ENCODE measurements at places on chromosomes 7 and 10.

- no peak for DNase-seq
Measured at GRCh38 chr7:70726294-70726693, 405.6 kb upstream of the GALNT17 start.

DNA sequence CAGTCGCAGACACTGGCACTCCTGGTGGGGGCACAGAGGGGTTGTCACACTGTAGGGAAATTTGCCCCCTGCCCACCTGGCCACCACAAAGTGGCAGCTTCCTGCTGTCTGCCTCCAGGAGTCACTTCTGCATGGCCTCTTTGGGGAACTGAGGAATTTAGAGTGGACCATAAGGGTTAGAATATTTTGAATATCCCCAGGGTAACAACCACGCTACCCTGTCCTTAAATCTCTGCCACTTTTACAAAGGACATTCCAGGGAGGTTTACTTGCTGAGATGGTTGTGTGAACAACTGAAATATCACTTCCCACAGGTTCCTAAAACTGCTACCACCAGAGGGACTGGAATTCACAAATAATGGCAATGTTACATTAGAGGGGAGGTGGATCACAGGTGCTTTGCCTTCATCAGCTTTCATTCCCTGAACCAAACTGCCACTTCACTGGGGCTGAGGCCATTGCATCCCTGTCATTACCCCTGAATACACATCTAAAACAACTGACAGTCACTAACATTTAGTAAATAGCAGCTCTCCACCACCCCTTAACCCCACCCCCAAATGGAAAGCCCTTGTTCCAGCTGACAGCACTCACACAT lies 88.1 kb upstream of the IFRD1 start:
- DNase-seq = peak; percentile 72

- no peak for DNase-seq
Measured at GRCh38 chr7:151837285-151838042, 39.5 kb downstream of the PRKAG2 start.

GRCh38 chr7:133645884-133646391 lies 393.1 kb downstream of the EXOC4 start:
- DNase-seq = no peak

DNA sequence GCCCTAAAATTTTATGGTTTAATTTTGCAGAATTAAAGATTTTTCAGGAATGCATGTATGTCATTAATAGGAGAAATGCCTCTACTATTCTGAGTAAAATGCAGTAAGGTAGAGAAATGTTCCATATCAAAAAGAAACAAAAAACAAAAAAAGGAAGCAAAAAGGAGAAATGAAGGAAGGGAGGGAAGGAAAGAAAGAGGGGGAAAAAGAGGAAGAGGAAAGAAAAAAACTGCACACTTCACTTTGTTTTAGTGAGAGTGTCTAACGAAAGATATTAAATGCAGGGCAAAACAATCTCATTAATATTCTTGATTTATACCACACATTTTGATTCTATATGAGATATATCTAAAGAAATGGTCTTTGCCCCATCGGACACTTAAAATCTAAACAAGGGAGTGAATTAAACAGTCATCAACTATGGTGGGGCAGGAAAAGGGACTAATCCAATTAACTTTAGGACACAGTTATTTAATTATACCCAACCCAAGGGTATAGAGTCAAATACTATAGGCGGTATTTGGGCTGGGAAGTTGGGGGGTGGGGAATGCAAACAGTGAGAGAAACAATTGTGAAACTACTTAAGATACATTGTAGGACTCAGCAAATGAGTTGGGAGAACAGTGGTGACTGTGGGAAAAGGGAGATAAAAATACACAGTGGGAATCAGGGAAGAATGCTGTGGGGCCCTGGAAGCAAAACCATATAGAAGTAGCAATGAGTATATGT lies 27.0 kb downstream of the IMMP2L start:
- DNase-seq = no peak

- no peak for DNase-seq
Measured at GRCh38 chr10:1274111-1274661, 218.0 kb downstream of the WDR37 start.

DNA sequence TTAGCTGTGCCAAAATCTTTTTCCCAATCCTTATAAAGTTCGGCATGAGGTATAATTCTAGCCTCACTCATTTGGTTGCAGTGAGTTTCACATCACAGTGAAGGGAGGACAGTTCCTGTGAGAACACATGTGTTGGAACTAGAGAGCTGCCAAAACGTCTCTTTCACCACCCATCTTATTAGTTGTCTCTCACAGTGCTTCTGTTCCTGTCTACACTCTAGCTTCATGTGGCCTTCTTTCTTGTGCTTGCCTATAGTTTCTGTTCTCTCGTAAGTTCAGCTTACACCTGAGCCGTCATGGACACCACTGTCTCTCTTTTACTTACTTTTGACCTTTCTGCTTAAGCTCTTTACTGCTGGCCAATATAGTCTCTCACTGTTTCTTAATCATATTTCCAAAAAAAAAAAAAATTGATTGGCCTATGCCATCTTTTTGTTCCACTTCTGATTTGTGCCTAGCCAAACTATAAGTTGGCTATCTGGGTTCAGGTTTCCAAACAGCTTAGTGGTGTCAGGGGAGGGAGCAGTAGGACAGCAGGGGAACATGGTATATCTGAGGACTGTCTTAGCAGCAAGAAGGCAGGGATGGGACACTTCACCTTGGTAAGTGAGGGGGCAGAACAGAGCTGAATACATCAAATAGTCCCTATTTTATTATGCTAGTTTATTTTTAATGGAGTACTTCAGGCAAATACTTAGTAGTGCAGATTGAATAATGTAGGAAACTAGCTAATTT lies 38.0 kb downstream of the ZNRF2 start:
- no peak for DNase-seq

DNA sequence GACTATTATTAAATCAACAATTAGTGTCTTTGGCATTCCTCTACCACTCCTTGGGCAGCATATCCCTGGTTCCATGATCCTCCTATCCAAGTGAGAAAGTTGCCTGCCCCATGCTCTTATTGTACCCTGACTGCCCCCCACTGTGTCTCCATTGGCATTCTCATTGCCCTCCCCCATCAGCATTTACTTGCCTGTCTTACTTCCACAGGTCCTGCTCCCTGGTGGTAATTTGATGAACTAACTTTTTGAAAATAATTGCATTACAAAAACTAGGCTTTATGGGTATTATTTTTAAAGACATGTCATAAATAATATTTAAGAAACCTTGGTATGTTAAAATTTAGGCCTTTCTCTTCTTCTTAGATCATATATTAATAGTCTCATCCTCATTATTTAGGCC lies 346.4 kb downstream of the PCLO start:
- DNase-seq = no peak

DNA sequence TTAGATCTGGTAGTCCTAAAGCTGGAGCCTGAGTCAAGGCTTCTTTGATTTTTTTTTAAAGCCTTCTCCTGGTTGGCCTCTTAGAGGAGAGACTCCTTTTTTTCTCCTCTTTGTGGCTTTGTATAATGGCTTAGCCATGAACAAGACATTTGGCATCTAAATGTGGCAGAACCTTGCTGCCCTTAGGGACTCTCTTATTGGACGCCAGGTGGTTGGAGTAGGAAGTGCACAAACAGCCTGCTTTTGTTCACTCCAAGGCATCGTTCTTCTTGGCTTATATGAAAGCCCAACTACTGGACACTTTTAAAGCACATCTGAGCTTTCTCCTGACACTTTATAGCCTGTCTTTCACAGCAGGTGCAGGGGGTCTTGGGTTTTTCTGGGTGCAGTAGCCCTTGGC lies 25.0 kb downstream of the ZPBP start:
- DNase-seq = no peak

GRCh38 chr10:44881649-44882048 lies 29.5 kb upstream of the TMEM72 start:
- no peak for DNase-seq

- DNase-seq = no peak
Measured at GRCh38 chr10:114489521-114490310, 85.4 kb upstream of the AFAP1L2 start.

All from NCI-H1092 (cell line).